Activated naive CD4-positive, alpha-beta T cell treated with anti-CD3 and anti-CD28 coated beads for 36 hours (primary cell): ENCODE measurements at places on chromosomes 16 and 17.
A peak's percentile ranks its signal among the peaks of the same experiment; 100 is the strongest.

- no peak for DNase-seq
These were observed 466.6 kb upstream of the ERCC4 start for GRCh38 chr16:13453325-13453724.

DNA sequence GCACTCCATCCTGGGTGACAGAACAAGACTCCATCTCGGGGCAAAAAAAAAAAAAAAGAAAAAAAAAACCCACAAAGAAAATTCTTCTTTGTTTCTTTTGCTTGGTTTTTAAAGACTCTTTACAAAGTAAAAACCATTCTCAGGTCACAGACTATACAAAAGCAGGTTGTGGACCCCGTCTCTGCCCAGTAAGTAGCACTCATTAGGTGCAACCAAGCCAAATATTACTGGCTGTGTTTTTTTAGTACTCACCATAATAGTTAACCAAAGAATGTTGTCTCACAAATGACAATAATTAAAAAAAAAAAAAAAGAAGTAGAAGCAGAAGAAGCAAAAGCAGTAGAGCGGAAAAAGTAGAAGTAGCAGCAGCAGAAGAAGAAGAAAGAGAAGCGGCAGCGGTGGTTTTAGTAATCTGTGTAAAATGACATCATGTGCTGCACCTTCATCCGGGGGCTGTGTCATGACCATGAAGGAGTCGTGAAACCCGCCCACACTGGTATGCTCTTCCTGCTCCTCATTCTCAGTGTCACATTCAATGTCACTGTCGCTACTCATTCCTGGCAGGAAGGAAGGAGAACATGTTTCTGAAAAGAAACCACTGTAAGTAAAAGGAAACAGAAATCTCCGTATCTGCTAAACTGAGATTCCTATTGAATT is 105.4 kb downstream of the TRIM37 start:
- DNase-seq, result peak; percentile 91

- DNase-seq, result peak; percentile 51
These were observed 95.5 kb upstream of the ZNF469 start for GRCh38 chr16:88287219-88287618.

GRCh38 chr16:2196162-2196980 is at the start of gene CASKIN1:
Gene CASKIN1, minus strand, starts transcription at chr16:2196605. Its CDS starts 173 bp downstream, at chr16:2196432.
- DNase-seq, result no peak

DNA sequence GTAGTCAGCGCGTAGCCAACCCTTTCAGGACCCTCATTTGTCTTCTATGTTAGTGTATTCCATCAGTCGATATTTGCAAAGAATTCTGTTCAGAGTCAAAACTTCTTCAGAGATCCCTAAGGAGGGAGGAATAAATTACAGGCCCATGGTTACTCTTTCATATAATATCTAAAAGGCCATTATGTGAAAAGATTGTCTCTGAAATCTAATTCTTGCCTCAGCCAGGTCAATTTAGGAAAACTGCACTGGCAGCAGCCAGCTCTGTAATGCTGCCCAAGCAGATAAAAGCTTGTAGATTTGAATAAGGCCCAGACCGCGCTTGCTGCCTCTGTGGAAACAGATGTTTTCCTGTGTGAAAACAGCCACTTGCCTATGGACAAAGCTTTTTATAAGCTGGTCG is 379.8 kb downstream of the CNTNAP4 start:
- no peak for DNase-seq

- DNase-seq, result no peak
These were observed 22.3 kb downstream of the RHBDL3 start for GRCh38 chr17:32287804-32288511.

DNA sequence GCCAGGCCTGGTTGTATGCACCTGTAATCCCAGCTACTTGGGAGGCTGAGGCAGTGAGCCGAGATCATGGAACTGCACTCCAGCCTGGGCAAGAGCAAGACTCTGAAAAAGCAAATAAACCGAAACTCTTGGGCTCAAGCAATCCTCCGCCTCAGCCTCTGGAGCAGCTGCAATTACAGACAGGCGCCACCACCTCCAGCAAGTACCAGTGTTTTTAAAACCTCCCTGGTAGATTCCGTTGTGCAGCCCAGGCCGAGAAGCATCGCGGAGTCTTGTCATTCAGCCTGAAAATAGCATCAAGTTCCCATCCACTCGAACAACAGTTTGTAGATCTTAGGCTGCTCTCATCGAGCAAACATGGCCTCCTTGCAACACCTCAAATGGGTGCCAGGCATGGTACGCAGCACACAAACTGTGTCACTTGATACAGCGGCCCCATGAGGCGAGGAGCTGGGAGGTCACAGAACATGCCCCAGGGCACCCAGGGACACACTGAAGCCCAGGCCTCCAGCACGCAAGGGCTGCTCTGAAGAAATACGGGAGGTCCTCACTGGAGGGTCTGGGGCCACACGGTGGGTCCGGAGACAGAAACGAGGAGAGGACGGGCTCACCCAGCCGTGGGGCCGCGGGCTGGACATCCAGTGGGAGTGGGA is 18.1 kb downstream of the TMC6 start:
- DNase-seq, result no peak

DNA sequence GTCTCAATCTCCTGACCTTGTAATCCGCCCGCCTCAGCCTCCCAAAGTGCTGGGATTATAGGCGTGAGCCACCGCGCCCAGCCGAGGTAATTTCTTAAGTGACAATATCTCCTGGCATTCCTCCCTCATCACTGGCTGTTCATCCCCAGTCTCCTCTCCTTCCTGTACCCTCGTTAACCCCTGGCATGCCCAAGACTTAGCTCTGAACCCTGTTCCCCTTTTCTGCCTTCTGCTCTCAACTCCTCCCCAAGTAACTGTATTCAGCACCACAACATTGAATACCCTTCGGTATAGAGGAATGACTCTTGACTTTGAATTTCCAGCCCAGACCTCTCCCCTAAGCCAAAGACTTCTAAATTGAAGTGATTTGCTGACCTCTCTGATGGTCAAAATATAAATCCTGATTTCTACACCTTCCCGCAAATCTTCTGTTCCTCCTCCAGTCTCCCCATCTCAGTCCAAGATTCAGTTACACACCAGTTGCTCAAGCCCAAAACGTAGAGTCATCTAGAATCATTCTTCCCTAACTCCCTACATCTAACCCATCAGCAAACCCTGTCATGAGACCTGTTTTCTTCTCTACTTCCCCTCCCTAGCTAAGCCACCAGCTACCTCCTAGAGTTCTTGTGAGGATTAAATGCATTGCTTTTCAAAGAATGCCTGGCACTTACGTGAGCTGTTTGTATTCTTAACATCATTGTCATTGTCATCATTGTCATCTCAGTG is 14.8 kb downstream of the PMP22 start:
- DNase-seq, result no peak

- DNase-seq, result no peak
These were observed at the start of gene VWA3A for GRCh38 chr16:22092143-22092933. Gene VWA3A, plus strand, starts transcription at chr16:22092541. Its CDS starts 97 bp downstream, at chr16:22092638.

- no peak for DNase-seq
These were observed 19.2 kb downstream of the FMNL1 start for GRCh38 chr17:45240905-45241327.

DNA sequence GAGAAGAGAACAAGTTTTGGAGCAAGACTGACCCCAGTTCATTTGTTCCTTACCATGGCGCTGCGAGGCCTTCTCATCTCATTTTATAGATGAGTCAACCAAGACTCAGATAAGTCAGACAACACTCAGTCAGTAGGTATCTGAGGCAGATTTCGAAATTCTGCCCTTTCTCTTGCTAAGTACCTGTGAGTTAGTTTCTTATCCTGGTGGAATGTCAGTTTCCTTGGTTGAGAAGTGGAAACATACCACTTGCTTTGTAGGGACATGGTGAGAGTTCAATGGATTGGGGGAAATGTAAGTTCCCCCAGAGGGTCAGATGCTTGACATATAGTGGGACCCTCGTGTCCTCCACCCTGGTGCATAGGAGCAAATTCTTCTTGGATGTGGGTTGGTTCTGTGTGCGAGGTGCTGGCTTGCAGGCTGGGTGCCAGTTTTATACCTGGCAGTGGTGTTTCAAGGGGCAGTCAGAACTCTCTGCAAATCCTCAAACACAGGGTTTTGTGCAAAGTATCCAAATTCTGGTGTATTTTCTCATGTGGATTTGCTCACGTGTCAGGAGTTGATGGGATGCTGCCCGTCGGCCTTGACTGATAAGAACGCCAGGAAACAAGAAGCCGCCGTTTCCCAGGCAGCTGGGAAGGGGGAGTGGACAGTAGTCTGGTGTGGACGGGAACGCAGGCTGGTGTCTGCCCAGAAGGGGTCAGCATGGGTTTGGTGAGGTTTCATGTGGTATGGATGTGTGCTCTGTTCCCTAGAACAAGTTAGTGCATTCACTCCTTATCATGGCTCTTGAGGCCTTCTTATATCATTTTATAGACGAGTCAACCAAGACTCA is 61.1 kb upstream of the CIBAR2 start:
- DNase-seq, result no peak

- peak; percentile 73 for DNase-seq
These were observed 11.0 kb downstream of the ACSM3 start for GRCh38 chr16:20774703-20775362.

- peak; percentile 73 for DNase-seq
These were observed 2.5 kb downstream of the RNF166 start for GRCh38 chr16:88703486-88704309.

DNA sequence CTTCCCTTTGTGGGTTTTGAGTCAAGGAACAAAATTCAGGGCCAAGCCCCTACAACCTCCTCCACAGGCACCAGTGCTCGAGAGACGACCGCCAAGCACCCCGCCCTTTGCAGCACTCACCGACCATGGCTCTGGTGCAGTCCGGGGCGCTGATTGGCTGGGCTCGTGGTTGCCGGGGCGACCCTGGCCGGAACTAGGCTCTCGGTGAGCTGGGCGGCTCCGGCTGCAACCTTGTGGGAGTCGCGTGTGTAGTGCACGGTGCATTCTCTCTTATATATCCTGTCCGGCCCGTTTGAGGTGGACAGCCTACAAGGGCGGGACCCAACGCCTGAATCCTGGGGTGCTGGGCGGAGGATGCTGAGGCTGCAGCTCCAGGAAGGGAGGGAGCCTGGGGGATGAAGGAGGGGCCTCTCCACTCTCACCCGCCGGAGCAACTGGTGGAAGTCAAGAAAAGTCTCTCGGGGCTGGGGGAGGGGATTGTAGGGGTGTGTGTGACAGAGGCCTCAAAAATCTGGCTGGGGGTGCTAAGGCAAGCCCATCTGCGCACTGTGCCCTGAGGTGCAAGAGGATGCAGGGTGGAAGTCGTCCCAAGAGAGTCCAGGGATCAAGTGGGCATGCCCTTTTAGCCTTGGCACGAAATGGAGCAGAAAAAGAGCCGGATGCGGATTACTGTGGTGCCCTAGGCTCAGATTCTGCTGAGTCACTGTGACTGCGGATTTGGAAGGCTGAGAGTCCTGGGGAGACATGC is at the start of gene NQO1:
NQO1 (minus strand) TSS at position 248 of the 748 bp plus-strand sequence; CDS start at position 127, 121 bp downstream.
- DNase-seq, result peak; percentile 95

- peak; percentile 47 for DNase-seq
These were observed 21.1 kb downstream of the STH start for GRCh38 chr17:46020023-46020761.

GRCh38 chr16:57388359-57389086 is 16.0 kb upstream of the CCL17 start:
- no peak for DNase-seq

DNA sequence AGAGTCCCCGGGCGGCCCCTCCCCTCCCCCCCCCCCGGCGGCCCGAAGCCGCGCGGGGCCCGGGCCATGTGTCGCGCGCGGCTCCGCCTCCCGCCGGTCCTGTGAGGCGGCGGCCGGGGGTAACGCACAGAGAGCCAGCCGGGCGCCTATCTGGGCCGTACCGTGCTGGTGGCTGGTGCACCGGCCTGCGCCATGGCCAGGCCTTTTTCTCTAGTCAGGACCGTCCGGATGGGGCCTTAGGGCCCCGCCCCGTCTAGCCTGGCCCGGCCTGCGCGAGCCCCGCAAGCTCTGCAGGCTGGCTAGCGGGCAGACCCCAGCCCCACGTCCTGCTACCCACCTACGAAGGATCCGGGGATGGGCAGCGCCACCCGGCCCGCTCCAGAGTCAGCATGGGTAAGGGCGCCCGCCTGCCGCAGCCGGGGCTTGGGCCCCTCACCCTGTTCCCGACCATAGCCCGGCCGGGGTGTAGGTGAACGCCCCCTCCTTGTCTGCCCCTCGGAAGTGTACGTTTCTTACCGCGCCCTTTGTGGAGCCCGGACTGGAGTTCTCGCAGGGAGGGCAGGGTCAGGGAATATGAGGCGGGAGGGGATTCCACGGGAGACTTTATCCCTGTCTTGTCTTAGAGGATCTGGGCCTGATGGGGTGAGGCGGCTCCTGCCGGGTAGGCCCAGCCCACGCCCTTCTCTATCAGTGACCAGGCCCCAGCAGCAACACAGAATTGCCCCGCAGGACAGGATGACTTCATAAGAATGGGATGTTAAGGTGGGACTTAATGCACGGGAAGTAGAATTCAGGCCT is at the start of gene CENPT:
CENPT (minus strand) TSS at position 630 of the 798 bp plus-strand sequence. CDS start 13,834 bp downstream, outside the sequence.
- DNase-seq, result peak; percentile 18

- DNase-seq, result peak; percentile 88
These were observed at the start of gene SMIM5 for GRCh38 chr17:75632863-75633485. Gene SMIM5, plus strand, starts transcription at chr17:75633434. Its CDS starts 6,768 bp downstream, at chr17:75640202.

GRCh38 chr16:87457061-87457611 is 35.7 kb downstream of the ZCCHC14 start:
- DNase-seq, result no peak

GRCh38 chr16:59220011-59220410 is 485.9 kb upstream of the GOT2 start:
- DNase-seq, result no peak

DNA sequence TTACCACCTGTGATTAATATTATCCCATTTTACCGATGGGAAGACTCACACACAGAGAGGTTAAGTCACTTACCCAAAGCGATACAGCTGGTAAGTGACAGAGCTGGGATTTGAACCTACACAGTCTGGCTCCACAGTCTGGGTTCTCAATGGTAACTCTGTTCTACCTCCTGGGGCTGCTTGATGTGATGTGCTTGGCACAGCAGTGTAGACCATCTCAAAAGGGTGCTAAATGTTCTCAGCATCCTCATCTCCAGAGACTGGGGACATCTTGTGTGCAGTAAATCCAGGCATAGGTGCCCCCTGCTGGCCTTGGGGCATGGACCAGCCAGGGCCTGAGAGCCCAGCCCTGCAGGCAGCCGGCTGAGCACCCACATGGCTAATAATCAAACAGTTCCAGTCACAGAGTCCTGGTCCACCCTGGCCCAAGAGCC is 15.4 kb upstream of the KATNB1 start:
- DNase-seq, result peak; percentile 66

GRCh38 chr16:27425961-27426360 is 24.0 kb downstream of the IL21R start:
- no peak for DNase-seq

GRCh38 chr16:74455213-74455612 is 33.9 kb upstream of the CLEC18B start:
- no peak for DNase-seq

- DNase-seq, result no peak
These were observed 341 bp downstream of the PCYT2 start for GRCh38 chr17:81910840-81911276.

DNA sequence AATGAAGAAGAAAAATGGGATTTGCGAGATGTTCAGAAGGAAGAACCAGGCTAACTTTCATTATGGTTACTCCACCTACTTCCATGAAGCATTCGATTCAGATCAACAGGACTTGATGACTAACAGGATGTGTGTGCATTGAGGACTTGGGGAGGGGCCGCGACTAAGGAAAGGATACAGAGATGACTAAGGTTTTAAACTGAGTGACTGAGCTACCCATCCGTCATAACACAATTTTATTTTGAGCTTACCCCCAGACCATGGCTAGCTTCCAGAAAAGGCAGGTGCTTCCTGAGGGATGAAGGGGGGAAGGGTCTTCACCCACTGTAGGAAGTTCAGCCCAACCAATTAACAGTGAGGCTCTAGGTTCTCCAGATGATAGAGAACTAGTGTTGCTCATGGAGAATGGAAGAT is 2.5 kb upstream of the CDYL2 start:
- DNase-seq, result peak; percentile 88

- DNase-seq, result no peak
These were observed 2.1 kb downstream of the MYH2 start for GRCh38 chr17:10547351-10547750.

- DNase-seq, result no peak
These were observed 4.9 kb upstream of the PSMD7 start for GRCh38 chr16:74291577-74292208.
